ENCODE measurements at places on chromosomes 3 and 15. TPM values are rescaled to one million over a fixed set of nuclear protein-coding genes. Genes with fewer than 3 reads are reported as not detected.

AHSG gene
- polyA plus RNA-seq, result 0.03 TPM

DNA sequence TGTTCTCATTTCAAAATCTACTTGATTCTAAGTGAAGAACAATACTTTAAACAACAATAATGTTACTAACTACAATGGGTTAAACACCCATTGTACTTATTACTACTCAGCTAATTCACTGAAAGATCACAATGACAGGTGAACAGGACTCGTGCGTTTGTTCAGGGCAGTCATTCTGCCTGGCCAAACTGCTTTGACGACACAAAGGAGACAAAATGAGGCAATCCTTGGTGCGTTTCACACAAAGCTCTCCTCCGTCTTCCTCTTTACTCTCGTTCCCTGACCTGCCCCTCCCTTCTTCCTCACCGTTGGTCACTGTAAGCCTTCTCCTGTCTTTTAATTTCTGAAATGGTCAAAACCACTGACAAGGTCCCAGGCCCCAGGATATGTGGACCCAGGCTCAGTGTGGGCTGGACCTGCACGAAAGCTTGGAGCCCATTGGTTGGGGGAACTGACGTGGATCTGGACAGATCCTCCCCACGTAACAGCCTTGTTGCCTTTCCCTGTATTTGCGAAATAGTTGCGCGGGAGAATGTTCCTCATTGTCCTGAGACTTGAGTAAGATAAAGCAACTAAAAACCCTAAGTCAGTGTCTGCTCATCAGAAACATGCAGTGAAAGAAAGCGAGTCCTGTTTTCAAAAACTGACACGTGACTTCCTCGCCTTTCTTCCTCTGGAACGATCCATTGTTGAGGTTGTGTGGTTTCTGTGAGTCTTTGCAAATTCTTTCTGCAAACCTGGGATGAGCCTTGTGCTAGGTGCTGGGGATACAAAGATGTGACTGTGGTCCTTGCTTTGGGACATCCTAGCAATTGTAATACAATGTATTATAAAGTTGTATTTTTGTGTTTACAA is 147.1 kb upstream of the RGMA start:
- no peaks in the 10 kb centered on the region for H3K4me1 ChIP-seq
- no peak overlapping the region for H3K4me3 ChIP-seq
- no peaks in the 10 kb centered on the region for H3K36me3 ChIP-seq
- H3K27me3 ChIP-seq, result no peaks in the 10 kb centered on the region
- no peak for DNase-seq
- no peak overlapping the region for H3K27ac ChIP-seq

DNA sequence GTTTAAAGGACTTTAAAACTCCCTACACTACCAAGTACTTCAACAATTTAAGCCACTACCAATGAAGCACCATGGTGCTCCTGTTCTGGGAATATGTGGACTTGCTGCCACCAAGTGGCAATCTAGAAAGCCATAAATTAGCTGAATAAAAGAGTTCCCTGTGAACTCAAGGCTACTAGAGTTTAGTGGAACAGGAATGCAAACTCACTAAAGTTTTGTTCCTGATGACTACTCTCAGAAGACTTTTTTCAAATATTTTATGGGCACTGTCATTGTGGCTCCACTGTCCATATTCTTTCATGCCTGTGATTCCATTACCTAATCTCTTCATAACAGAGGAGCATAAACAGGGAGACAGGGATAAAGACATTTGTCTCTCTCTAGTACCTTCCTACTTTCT is 63.9 kb downstream of the TMCC1 start:
- no peaks in the 10 kb centered on the region for H3K4me1 ChIP-seq
- no peak overlapping the region for H3K27ac ChIP-seq
- peaks cover 1% of the 10 kb centered on the region for H3K36me3 ChIP-seq
- H3K4me3 ChIP-seq, result no peak overlapping the region
- no peaks in the 10 kb centered on the region for H3K27me3 ChIP-seq
- DNase-seq, result peak; percentile 87

DNA sequence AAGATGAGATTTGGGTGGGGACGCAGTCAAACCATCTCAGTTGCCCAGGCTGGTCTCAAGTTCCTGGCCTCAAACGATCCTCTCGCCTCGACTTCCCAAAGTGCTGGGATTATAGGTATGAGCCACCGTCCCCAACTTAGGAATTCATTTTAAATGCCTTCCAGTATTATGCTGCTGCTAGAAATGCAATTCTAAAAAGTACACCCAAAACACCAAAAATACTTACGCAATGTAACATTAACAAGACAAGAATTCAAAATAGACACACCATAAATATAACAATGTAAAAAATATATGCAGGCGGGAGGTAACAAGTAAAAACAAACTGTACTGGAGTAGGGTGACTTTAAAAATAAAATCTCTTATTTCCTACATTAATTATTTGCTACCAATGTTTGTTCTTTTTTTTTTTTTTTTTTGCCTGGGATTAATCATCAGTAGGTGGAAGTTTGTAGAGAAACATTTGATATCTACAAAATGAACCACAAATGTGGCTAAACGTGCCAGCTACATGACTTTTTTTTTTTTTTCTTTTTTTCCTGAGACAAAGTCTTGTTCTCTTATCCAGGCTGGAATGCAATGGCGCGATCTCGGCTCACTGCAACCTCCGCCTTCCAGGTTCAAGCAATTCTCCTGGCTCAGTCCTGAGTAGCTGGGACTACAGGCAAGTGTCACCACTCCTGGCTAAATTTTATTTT is 56.8 kb downstream of the SETMAR start:
- no peak for DNase-seq
- no peaks in the 10 kb centered on the region for H3K27me3 ChIP-seq
- peaks cover 4% of the 10 kb centered on the region for H3K4me1 ChIP-seq

DNA sequence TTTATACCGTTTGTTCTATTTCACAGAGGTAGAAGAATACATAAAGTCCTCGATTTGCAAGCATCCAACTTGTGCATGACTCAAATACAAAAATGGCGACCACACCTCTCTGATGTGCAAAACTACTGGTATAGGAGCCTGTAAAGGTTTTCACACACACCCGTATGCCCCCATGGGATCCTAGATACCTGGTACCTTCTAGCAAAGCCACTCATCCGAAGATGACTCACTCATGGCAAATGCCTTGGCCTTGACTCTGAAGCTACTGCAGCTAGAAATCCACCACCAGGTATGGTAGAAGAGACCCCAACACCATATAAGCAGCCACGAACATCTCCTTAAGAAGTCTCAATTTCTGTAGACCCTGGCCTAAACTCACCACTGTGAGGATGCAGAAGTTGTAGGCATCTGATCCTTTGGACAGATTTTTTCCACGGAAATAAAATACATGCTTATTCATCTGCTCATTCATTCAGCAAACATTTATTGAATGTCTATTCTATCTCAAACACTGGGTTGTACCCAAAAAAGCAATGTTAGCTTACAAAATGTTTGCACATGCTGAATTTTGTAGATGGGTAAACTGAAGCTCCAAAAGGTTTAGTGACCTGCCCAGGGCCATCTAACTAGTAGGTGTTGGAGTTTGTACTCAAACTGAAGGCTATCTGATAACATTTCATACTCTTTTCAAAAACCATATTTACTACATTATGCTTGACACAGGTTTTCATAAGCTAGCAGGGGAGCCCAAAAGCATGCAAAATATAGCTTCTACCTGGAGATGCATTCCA is 158.8 kb downstream of the RORA start:
- H3K27ac ChIP-seq, result no peak overlapping the region
- H3K36me3 ChIP-seq, result no peaks in the 10 kb centered on the region
- no peaks in the 10 kb centered on the region for H3K4me1 ChIP-seq
- DNase-seq, result no peak
- no peak overlapping the region for H3K4me3 ChIP-seq

DNA sequence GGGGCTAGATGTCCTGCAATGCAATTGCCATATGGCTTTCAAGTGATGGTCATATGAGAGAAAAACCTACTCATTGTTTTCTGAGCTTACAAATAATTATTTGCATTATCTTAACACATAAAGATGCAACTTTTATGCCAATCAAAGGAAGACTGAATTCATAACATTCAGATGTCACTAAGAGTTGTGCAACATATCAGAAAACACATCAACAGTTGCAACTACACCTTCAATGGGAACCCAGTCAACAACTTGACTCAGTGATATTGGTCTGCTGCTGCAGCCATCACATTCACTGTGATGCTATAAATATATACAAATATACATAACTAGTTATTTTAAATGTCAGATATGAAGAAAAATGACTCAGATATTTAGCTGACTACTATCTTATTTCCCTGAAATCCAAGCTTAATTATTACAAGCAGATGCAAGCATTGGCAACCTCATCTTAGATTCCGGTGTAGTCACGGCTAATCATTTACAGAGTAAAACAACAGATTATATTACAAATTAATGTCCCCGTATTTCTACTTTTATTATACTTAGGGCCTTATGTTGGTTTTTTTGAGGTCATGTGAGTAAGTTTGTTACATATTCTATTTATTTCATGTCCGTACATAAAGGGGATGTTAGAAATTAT is 23.7 kb downstream of the CNTN3 start:
- H3K27me3 ChIP-seq, result no peaks in the 10 kb centered on the region
- H3K36me3 ChIP-seq, result no peaks in the 10 kb centered on the region
- no peaks in the 10 kb centered on the region for H3K4me1 ChIP-seq
- H3K27ac ChIP-seq, result no peak overlapping the region
- no peak for DNase-seq

RAD18 gene
- polyA plus RNA-seq, result 2.1 TPM

- H3K27me3 ChIP-seq, result no peaks in the 10 kb centered on the region
- H3K36me3 ChIP-seq, result peaks cover 43% of the 10 kb centered on the region
- DNase-seq, result no peak
- peak overlapping the region; percentile 92 for H3K4me3 ChIP-seq
Observed at GRCh38 chr15:66496951-66497501, 536 bp downstream of the SNAPC5 start.

GRCh38 chr3:40267937-40268724 is 41.4 kb upstream of the EIF1B start:
- H3K36me3 ChIP-seq, result no peaks in the 10 kb centered on the region
- no peaks in the 10 kb centered on the region for H3K4me1 ChIP-seq
- no peak for DNase-seq
- H3K27ac ChIP-seq, result no peak overlapping the region
- no peak overlapping the region for H3K4me3 ChIP-seq

- DNase-seq, result no peak
- H3K27me3 ChIP-seq, result no peaks in the 10 kb centered on the region
- H3K36me3 ChIP-seq, result no peaks in the 10 kb centered on the region
- H3K4me1 ChIP-seq, result no peaks in the 10 kb centered on the region
Observed at GRCh38 chr3:5270666-5271371, 83.3 kb downstream of the EDEM1 start.
